Activated CD4-positive, CD25-positive, alpha-beta regulatory T cell treated with anti-CD3 and anti-CD28 coated beads, Interleukin-2, amount 50 U/mL, for 24 hours (primary cell): ENCODE measurements at places on chromosomes 13 and 19.

DNA sequence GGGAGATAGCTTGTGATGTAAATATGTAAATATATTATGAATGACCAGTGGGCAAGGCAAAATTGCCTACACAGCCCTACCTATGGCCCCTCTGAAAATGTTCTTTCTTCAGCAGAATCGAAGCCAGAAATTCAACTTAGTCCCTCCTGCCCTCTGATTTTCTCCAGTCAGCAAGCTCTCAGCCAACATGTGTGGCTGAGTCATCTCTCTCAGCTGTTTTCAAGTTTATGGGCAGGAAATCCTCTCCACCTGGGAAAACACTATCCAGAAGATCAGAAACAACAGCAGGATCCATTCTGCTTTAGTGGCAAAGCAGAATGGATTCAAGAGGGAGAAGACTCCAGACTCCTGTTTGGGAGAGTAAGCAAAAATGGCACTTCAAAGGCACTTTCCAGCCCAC, 8.9 kb upstream of the ZNF527 start:
- ATAC-seq: no peak

- ATAC-seq: no peak
Observed at GRCh38 chr19:40416918-40417642, 3.9 kb upstream of the PRX start.

DNA sequence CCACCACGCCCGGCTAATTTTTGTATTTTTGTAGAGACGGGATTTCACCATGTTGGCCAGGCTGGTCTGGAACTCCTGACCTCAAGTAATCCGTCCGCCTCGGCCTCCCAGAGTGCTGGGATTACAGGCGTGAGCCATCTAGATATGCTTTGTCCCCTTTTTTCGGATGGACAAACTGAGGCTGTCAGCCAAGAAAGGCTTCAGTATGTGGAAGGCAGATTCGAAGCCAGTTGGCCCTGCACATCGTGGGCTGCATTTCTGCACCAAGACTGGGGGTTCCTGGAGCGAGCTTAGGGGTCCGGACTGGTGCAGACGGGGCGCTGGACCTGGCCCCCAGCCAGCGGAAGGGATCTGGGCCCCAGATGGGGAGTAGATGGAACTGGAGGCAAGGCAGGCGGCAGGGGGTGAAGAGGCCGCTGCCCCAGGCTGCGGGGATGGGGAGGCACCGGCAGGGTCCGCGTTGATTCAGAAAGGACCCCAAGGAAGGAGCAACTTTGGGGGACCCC, 9.7 kb upstream of the JUND start:
- ATAC-seq: no peak

DNA sequence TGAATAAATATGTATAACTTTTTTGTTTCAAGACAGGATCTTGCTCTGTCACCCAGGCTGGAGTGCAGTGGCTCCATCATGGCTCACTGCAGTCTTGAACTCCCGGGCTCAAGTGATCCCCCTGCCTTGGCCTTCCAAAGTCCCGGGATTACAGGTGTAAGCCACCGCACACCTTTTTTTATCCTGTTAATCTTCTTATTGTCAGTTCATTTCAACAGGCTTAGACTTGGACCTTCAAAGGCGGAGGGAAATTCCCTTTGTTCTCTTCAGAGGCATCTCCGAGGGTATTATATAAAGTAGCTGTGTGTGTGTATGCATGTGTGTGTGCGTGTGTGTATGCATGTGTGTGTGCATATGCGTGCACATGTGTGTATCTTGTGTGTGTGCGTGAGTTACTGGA, 35.0 kb downstream of the SUGP2 start:
- ATAC-seq: no peak

GRCh38 chr13:90995614-90996013, 351.9 kb upstream of the MIR17HG start:
- ATAC-seq: no peak

DNA sequence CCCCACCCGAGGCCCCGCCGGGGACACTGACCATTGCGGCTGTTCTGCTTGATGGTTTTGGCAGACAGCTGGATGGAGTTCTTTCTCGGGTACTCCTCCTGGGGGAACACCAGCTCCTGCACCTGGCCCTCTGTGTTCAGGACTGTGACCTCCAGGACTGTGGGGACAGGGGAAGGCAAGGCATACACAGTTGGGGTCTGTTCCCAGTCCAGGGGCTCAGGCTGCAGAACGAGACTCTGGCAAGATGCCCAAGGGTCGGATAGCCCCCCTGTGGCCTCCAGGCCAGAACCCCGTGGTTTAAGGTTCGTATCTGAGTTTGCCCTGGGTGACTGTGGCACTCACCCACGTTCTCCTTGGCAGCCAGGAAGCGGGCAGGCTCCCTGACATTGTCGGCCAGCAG, 22.7 kb upstream of the ASF1B start:
- ATAC-seq: no peak

GRCh38 chr13:74969419-74969818, 512.5 kb downstream of the TBC1D4 start:
- no peak for ATAC-seq

- ATAC-seq: peak; percentile 60
Observed at GRCh38 chr13:28012896-28013295, 24.4 kb upstream of the URAD start.
